ENCODE measurements at places on chromosomes 12 and 14. TPM values are rescaled to one million over a fixed set of nuclear protein-coding genes. Genes with fewer than 3 reads are reported as not detected.

DNA sequence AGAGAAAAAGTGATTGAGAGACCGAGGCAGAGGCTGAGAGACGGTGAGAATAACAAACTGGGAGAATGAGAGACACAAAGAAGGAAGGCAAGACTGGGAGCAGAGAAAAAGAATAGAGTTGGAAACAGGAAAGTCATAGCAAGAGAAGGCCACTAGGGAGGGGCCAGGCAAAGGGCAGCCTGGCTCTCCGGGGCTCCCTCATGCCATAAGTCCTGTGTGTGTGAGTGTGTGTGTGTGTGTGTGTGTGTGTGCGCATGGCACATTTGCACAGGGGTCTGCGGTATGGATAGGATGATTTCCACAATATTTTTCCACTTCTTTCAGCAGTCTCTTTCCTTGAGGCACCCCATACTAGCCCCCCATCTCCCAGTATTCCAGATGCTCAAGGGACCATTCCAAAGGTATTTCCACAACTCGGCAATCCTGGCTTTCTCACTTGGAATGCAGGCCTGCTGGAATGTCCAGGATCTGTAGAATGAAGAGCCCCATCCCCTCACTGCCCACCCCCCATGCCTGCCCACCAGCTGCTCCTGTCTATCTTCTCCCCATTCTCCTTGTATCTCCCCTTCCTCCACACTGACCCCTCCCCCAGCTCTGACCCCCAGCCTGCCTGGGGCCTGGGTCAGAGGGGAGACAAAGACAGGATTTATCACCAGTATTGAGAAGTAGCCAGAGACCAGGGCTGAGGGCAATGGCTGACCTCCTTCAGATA is 9.0 kb downstream of the GPR84 start:
- no peak for DNase-seq

DNA sequence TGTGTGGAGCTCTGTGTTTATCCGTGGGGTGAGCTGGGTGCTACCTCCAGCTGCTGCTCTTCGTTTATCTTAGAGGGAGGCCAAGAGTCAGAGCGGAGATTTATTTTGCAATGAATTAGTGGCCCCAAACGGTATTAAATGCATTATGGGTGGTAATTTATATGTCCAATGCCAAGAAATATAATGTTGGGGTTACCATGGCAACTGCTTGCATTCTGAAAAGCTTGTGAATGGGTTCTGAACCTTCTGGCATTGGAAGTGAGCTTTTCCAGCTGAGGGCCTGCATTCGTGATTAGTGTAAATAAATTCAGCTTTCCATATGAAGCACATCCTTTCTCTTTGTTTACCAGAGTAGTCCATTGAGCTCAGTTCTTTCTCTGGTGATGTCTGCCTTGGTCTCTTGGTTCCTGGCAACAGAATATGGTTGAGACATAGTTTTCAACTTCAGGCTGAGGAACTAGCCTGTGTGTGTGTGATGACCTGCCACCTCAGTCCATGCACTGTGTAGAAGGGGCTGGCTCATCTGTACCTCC is 51.8 kb downstream of the TRAF3 start:
- DNase-seq, result no peak

- DNase-seq, result no peak
These were observed 4.1 kb upstream of the DYNC1H1 start for GRCh38 chr14:101960225-101960624.

DNA sequence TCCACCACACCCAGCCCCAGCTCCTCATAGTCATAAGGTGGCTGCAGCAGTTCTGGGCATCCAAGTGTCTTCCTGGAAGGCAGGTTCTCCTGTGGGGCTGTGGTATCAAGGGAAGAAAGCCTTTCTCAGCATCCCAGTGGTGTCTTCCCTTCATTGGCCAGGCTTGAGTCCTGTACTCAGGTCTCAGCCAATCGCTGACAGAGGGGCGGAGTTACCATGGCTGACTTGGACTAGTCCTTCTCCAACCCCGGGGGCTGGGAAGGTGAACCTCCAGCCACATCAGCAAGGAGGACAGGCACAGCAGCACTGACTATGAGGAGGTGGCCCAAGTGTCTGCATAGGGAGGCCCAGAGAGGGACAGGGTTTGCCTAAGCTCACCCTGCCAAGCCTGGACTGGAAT is 64.0 kb upstream of the SLC24A4 start:
- no peak for DNase-seq

MIPOL1 gene
- 2.8 TPM for total RNA-seq

- DNase-seq, result no peak
These were observed 45.4 kb downstream of the PPP4R3A start for GRCh38 chr14:91464615-91465205.

- DNase-seq, result peak; percentile 83
These were observed at the start of gene SERPINA10 for GRCh38 chr14:94292872-94293577. Gene SERPINA10, minus strand, starts transcription at chr14:94293268. Its CDS starts 2,675 bp downstream, at chr14:94290593.

DNA sequence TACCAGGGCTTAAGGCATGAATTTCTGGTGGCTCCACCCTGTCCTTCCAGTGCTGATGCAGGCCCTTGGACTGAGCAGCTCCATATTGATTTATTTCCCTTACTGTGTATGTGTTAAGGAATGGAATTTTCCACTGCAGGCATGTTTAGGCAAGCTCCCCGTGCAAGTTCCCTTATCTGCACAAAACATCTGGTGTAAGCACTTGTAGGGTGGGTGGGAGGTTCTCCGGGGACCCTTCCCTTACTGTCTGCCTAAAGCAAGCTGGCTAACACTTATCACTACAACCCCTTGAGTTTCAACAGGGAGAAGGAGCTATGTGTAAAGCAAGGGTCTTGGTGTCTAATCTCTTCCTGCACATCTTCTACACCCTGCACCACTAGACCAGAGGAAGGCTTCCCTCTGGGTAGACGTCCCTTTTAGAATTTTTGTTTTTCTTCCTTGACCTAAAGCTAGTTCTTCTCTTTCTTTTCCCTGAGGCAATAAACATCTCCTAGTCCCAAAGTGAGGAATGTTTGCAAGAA is 22.0 kb upstream of the DRAM1 start:
- DNase-seq, result no peak

DPPA3 gene
- total RNA-seq, result not detected

GRCh38 chr14:74934041-74934440 is 11.0 kb upstream of the RPS6KL1 start:
- no peak for DNase-seq

SERPINA12 gene
- 0.35 TPM for total RNA-seq

BCL11B gene
- total RNA-seq, result 0.43 TPM

DNA sequence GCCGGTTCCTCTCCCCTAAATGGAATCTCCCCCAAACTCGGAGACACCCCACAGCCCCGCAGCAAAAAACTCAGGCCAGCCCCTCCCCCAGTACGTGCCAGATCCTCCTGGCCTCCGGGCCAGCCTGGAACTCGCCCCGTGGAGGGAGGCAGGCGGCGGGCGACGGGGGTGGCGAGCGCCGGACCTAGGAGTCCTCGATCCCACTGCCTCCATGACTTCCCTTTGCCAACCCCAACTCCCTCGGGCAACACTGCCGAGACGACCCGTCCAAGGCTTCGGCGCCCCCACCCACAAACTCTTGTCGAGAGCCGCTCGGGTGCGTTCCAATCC is 400 bp downstream of the ADCY6 start:
- DNase-seq, result no peak

GRCh38 chr14:32607399-32607798 is 278.3 kb downstream of the AKAP6 start:
- DNase-seq, result no peak

DNA sequence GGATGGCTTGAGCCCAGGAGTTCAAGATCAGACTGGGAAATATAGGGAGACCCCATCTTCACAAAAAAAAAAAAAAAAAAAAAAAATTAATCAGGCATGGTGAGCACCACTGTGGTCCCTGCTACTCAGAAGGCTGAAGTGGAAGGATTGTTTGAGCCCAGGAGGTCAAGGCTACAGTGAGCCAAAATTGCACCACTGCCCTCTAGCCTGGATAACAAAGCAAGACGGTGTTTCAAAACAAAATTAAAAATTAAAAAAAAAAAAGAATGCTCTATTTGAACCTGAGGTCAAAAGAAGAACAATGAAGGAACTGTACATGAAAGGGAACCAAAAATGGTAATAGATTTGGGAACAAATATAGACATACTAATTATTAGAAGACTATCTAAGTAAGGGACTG is 40.4 kb downstream of the BMP4 start:
- no peak for DNase-seq

BORCS5 gene
- total RNA-seq, result 8.3 TPM

KRT77 gene
- total RNA-seq, result not detected

NANOG gene
- 0.70 TPM for total RNA-seq

PXMP2 gene
- total RNA-seq, result 225 TPM

All from left lobe of liver (tissue), 2 donors.